NCI-H510A (cell line): ENCODE measurements at places on chromosomes 13 and 19.

- DNase-seq: no peak
Measured at GRCh38 chr13:67238277-67238859, 8.2 kb upstream of the PCDH9 start.

DNA sequence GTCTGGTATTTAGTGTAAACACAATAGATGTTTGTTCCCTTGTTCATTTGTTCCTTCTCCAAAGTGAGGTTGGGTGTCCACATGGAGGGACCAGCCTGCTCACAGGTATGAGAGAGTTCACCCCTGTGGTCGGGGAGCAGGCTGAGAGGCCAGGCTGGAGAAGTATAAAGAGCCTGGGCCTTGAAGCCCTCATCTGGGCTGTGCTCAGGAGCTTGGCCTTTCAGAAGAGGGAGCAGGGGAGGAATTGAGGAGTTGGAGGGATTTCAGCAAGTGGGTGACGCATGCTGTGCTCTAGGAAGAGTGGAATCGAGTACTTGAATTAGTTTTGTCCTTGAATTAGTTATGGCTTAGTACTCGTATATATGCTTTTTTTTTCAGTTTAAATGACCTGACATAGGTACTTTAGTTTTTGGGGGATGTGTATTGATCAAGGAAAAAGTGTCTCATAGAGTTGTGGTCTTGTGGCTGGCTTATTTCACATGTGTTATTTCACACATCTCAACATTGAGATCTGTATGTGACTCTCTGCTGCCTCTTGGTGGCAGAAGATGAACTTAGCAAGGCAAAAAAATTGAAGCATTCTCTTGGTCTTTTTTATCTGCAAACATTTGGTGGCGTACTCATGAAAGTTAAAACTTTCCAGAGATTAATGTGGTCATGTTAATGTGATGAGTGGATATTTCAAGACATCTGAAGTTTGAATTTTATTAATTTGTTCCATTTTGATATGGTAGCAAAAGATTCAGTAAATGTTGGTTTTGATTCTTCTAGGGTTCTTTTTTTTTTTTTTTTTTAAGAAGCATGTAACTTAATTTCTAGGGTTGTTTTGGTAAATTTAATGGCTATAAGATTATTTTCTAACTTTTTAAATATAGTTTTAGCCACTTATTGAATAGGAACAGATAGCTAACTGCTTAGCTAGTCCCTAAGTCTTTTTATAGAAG, 54.3 kb downstream of the SLAIN1 start:
- no peak for DNase-seq

DNA sequence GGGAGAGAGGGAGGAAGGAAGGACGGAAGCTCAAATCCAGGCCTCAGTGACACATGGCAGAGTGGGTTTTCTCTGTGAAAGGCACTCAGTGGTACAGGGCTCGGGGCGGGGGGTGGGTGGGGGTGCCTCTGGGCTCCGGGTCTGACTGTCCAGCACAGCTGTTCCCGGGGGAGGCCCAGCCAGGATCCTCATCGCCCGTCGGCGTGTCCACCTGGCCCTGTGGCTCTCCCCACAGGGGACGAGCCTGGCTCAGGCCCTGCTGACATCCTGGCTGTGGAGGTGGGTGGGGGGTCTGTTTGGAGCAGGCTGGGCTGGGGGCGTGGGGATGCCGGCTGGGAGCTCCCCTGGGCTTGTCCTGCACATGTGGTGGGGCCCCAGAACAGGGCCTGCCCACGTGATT, 18.2 kb upstream of the MATK start:
- DNase-seq: no peak

DNA sequence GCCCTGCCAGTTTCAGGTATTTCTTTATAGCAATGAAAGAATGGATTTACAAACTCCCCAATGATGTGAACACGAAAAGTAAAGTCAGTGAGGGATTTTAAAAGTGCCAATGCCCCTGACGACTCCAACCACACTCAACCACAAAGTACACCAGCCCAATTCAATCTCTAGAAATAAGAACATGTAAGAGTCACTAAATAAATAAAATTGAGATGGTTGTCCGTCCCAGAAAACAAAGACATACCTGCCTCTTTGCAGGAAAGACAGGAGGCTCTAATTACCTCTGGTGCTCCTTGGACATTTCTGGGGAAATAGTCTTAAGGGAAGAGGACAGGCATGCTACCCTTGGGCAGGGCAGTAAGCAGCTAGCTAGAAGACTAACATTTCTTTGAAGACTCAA, 55.8 kb downstream of the NALCN start:
- no peak for DNase-seq

GRCh38 chr19:31408460-31409124, 59.4 kb upstream of the TSHZ3 start:
- DNase-seq: no peak

- no peak for DNase-seq
Measured at GRCh38 chr19:12952488-12953137, 4.4 kb downstream of the GADD45GIP1 start.

DNA sequence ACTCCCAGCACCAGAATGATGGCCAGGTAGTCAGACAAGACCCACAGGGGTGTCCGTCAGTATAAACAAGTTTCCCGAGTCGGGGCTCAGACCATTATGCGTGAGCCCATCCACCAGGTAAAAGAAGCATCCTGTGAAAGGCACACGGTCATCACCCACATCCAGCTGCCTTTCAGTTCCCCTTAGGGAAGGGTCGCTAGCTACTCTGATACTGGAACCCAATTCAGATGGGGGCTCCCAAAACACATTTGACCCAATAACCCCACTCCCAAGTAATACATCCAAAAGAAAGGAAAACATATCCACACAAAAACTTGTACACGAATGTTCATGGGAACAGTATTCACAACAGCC, 66.8 kb downstream of the STK24 start:
- no peak for DNase-seq

GRCh38 chr13:83221813-83222241, 660.4 kb downstream of the SLITRK1 start:
- no peak for DNase-seq

- DNase-seq: no peak
Measured at GRCh38 chr19:18861235-18861634, 29.5 kb downstream of the UPF1 start.

GRCh38 chr13:51770160-51770559, 33.8 kb downstream of the DHRS12 start:
- DNase-seq: no peak

- DNase-seq: no peak
Measured at GRCh38 chr13:23941211-23941610, 43.9 kb upstream of the C1QTNF9B start.

DNA sequence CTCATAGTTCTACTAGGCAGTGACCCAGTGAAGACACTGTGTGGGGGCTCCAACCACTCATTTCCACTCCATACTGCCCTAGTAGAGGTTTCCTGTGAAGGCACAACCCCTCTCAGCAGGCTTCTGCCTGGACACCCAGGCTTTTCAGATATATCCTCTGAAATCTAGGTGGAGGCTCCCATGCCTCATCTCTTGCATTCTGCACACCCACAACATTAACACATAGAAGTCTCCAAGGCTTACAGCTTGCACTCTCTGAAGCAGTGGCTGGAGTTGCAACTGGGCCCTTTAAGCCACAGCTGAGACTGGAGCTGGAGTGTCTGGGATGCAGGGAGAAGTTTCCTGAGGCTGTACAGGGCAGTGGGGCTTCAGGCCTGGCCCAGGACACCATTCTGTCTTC, 347.7 kb upstream of the SPRY2 start:
- no peak for DNase-seq

DNA sequence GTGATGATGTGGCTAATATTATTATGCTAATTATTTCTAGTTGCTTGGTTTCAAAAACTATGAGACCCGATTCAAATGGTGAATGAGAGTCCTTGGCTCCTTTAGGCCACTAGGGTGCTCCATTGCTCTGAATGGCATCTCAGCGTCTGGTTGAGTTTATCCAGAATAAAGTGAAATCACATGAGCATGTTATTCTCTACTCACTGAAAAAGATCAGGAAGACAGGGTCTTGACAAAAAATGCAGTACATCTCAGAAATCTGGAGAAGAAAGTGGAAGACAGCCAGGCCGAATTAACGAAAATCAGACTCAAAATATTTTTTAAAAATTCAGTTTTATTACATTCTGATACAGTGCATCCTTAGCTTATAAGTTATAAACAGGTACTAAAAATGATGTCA, 516.2 kb downstream of the MYO16 start:
- peak; percentile 7 for DNase-seq
